ENCODE measurements at places on chromosomes 11 and 22.

DNA sequence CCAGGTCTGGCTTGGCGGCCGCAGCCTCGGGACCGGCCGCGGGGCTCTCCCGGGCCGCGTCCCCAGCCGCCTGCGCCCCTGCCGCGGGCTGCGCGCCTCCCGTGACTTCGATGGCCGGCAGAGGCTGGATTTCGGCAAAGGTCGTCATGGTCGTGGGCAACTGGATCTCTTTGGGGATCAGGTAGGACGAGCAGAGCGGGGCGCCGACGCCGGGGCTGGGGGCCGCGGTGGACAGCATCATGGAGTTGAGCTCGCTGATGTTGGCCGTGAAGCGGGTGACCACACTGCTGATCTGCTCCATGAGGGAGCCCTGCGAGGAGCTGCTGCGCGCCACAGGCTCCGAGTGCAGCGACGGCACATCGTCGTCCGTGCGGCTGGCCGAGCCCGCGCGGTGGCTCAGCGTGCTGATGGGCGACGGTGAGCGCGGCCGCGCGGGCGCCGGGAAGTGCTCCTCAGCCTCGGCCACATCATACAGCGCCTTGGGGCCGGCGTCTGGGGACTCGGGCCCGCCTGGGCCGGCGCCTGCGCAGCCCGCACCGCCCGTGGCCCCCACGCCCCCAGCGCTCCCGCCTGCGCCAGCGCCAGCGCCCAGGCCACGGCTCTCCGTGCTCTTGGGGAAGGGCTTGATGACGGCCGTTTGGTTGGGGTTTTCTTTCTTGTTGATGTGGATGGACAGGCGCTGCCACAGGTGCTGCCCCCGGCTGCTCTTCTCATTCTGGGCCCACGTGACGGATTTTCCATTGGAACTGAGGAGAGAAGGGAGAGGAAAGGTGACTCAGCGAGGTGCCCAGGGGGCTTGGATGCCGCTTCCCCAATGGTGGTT, 171.4 kb upstream of the CTSC start:
- DNase-seq: no peak

DNA sequence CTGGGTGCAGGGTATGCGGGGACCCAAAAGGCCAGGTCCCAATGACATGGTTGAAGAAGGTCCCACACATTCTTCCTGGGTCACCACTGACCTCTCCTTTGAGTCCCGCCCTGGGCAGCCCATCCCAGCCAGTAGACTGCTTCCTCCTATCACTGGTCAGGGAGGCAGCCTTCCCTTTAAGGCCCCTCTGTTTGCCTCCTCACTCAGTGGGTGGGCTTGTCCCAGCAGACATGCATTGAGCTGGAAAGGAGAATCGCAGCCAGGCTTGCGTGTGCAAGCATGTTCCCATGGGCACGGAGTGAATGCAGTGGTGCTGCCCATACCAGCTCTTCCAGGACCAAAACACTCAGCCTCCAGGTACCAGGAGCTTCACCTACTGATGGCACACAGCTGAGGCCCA, 162.4 kb upstream of the SYT13 start:
- no peak for DNase-seq

DNA sequence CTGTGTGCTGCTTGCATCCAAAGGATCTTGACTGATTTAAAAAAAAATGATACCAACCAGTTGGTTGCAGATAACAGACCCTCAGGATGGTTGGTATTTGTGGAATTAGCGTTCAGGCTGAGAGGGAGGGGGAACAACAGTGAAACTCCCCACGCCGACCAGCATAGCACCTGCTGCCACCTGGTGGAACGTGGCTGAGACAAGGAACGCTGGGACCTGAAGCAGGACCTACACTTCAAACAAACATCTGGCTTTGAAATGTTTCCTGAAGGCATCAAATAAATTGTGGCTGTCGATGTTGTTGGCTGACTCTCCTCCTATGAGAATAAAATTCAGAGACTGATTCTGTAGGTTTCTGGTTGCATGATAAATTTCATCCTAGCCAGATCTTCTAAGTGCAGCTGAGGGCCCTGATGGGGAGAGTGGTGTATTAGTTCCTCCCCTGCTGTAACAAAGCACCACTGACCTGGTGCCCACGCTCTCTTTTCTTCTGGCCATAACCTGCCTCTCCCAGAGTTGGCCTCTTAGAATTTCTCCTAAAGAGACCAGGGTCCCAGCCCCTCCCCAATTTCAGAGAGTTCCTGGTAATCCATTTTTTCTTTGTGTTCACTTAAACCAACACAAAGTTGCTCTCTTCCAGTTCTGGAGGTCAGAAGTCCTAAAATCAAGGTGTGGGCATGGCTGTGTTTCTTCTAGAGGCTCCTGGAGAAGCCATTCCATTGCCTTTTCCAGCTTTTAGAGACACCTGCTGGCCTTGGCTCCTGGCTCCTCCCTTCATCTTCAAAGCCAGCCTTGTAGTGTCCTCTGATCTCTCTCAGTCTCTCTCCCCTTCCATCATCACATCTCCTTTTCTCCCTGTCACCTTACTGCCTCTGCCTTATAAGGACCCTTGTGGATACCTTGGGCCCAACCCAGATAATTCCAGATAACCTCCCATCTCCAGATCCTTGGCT, 17.3 kb downstream of the APOL2 start:
- no peak for DNase-seq

DNA sequence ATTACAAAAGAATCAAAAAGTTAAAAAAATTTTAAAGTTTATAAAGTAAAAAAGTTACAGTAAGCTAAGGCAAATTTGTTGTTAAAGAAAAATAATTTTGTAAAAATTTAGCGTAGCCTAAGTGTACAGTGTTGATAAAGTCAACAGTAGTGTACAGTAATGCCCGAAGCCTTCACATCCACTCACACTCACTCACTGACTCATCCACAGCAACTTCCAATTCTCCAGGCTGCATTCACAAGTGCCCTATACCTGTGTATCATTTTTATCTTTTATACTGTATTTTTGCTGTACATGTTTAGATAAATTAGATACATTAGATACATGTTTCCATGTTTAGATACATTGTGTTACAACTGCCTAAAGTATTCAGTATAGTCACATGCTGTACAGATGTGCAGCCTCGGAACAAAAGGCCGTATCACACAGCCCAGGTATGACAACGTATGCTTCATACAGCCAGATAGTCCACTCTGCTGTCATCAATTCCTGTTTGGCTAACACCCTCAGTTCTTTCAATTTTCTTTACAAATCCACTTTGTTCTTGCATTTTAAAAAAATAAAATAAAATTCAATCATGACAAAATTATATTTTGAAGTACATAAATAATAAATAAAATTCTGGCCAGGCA, 80.7 kb downstream of the RBFOX2 start:
- no peak for DNase-seq

DNA sequence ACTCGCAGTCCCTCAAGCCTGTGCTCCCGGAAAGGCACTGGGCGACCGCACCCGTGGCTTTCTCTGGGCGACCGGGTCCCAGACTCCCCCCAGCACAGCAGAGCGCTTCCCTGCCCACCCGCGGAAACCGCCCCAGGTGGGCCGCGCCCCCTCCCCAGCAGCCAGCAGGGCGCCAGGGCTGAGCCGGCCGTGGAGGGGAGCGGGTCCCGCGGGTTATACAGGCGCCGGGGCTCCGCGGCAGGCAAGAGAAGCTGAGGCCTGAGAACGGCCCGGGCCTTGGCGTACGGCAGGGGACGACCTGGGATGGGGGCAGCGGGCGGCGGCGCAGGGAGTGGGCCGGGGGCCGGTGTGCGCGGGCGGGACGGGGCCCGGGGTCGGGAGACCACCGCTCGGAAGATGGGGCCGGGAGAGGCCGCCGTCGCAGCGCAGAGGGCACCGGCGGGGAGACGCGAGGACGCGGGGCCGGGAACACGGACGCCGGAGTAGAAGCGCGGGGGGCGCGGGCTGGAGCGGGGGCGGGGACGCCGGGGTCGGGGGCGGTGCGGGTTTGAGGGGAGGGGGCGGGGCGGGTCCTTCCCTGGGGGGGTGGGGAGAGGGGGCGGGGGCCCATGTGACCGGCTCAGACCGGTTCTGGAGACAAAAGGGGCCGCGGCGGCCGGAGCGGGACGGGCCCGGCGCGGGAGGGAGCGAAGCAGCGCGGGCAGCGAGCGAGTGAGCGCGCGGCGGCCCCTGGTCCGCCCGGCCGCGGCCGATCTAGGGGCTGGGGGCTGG, at the start of gene MDK:
Gene MDK (plus strand): TSS at position 622 of the 771 bp plus-strand sequence. CDS start 389 bp downstream, outside the sequence.
- no peak for DNase-seq

DNA sequence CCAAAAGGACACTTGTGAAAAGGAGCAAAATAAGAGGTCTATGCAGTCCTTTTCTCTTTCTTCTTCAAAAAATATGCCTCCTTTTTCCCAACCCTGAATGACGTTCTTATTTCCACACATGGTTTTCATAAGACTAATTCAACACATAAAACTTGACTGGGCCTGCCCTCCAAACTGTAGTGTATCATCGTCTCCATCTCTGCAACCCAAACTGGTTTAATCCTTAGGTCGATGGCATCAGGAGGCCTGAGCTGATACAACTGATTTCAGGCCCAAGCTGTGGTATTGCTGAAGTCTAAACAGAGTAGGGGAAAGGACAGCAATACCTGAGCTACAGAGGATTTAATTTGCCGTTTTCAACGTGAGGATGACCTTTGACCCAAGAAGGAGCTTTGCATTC, 130.0 kb upstream of the MTNR1B start:
- no peak for DNase-seq

GRCh38 chr11:12248330-12248729, 129.0 kb upstream of the PARVA start:
- no peak for DNase-seq

DNA sequence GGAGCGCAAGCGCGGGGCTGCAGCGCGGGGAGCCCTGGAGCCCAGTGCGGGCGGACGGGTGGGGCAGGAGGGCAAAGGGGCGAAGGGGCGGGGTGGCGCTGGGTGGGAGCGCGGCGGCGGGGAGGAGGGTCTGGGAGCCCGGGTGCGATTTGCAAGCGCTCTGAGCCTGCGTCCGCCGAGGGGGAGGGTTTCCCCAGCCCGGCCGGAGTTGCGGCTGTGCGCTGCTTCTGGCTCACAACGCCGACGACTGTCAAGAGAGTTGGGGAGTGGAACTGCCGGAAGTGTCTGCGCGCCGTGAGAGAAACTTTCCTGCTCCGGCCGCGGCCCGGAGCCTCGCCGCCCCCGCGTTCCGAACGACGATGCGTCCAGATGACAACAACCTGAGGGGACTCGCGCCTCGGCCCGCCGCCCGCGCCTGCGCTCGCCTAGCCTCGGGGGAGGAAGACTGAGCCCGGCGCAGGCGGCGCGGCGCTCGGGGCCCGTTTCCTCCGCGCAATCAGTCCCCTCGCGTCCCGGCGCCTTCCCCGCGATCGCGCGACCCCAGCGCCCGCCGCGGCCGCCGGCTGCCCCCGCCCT, at the start of gene ARHGAP42:
Gene ARHGAP42 (plus strand): TSS at position 235 of the 576 bp plus-strand sequence. CDS start 391 bp downstream, outside the sequence.
- DNase-seq: no peak

DNA sequence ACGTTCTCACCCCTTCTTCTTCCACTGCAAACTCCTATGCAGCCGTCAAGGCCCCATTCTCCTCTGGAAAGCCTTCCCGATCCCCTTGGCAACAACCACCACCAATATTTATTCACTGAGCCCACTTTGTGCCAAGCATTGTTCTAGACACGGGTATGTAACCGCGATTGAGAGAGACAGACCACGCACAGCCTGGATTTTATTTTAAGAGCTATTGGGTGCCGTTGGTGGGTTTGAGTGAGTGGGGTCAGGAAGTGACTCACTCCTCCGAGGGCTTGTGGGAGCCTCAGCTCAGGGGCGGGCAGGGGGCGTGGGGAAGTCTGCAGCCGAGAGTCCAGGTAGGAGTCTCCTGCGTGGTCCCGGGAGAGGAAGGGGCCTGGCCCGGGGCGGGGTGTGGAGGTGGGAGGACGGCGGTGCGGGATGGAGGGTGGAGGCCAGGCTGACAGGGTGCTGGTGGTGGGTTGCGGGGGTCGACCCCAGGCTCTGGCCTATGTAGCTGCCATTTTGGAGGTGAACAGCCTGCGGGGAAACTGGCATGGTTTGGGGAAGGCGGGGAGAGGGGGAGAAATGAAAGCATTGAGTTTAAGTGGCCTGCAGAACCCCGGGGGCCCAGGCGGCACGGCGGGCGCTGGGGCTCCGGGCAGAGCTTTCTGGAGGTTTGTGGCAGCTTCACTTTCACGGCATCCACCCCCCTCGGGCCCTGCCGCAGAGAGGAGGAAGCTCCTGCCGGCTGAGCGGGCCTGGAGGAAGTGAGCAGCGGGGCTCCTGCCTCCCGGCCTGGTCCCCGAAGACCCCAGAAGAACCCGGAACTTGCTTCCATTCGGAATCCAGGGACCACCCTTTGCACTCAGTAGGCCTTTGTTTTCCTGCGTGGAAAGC, 547 bp downstream of the PARVG start:
- DNase-seq: no peak

DNA sequence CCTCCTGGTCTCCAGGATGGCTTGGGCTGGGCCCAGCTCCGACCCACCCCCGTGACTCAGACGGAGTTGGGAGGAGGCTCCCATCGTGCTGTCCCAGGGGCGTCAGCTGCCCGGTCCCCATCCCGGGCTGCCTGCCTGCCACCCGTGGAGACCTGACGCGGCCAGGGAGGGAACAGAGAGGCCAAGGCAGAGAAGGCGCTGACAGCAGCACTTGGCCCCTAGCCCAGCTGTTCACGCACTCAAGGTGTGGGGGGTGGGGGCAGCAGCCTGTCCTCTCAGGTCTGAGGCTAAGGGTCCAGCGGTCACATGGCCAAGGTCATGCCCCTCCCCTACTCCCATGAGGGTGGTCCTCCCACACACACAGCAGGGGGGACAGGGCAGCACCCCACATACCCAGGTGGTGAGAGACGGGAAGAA, 48.6 kb downstream of the ELFN2 start:
- no peak for DNase-seq

GRCh38 chr11:90294526-90294925, 71.7 kb upstream of the CHORDC1 start:
- DNase-seq: no peak

GRCh38 chr22:48498526-48499331, 1328.9 kb downstream of the BRD1 start:
- DNase-seq: no peak

GRCh38 chr11:73072935-73073481, 69.1 kb downstream of the FCHSD2 start:
- no peak for DNase-seq
